ENCODE measurements at places on chromosomes 2 and 18.

DNA sequence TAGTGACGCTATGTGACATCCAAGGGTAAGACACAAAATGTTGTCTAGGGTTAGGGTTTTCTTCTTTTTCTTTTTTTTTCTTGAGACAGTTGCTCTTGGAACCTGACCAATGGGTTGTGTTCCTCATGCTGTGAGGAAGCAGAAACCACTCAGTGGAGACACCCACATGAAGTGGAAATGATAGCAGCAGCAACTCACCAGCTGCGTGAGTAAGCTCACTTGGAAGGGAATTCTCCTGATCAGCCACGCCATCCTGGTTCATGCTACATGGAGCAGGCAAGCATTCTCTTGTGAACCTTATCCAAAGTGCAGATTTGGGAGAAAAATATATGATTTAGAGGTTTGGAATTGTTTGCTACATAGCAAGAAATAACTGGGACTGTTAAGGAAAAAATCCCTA, 863.7 kb downstream of the EPHA4 start:
- no peak for DNase-seq

GRCh38 chr2:203908066-203908796, 28.3 kb upstream of the ICOS start:
- no peak for DNase-seq

- no peak for DNase-seq
Observed at GRCh38 chr2:111246620-111247061, 125.9 kb downstream of the BCL2L11 start.

DNA sequence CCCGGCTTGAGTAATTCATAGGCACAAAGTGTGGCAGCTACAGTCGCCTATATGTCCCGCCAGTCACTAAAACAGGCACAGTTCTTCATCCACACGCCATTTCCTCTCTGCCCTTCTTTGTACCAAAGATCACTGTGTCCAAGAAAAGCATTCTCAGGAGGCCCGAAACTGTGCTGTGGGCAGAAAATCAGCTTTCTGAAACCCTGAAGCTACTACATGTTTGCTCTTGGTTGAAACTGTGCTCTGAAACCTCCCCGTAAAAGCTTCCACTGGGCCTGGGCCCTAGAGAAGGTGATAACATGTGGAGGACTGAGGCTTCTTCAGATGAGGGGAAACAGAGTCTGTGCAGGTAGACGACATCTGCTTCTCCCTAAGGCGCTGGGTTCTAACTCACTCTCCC, 75.6 kb upstream of the ID2 start:
- no peak for DNase-seq

GRCh38 chr2:23460993-23461392, 76.0 kb downstream of the KLHL29 start:
- DNase-seq, result no peak

- no peak for DNase-seq
Observed at GRCh38 chr2:108401800-108402199, 24.0 kb downstream of the SULT1C4 start.

DNA sequence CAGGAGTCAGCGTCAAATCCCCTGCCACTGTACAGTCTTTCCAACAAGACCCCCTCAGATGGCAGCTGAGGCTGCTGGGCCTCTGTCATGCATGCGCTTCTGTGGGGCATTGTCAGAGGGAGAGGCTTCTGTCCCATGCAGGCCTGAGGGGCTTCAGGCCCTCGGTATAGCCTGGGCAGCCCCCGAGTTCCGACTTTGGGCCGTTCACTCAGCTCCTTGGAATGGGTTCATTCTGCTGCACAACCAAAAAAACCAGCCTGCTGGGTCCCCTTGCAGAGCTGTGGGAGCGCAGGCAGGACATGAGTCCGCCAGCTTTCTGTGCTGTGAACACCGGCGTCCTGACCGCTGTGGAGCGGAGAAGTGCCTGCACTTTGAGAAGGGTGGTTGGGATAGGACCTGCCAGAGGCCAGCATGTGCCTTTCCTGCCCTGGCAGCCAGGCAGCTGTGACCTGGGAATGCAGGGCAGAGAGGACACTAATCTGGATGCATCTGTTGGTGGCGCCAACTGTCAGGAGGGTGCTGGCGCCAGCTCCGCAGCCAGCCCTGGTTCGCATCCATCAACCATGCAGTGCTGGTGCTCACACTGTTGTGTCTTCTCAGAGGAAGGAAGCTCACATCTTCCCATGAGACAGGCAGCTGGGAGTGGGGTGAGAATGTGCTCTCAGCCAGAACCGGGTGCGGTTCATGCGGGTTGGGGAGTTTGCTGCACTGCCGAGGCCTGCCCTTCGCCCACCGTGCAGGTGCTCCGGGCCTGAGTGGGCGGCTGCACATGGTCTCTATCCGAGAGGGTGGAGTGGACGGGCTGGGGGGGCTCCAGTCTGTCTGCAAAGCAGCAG, 14.3 kb downstream of the ARHGEF4 start:
- no peak for DNase-seq

DNA sequence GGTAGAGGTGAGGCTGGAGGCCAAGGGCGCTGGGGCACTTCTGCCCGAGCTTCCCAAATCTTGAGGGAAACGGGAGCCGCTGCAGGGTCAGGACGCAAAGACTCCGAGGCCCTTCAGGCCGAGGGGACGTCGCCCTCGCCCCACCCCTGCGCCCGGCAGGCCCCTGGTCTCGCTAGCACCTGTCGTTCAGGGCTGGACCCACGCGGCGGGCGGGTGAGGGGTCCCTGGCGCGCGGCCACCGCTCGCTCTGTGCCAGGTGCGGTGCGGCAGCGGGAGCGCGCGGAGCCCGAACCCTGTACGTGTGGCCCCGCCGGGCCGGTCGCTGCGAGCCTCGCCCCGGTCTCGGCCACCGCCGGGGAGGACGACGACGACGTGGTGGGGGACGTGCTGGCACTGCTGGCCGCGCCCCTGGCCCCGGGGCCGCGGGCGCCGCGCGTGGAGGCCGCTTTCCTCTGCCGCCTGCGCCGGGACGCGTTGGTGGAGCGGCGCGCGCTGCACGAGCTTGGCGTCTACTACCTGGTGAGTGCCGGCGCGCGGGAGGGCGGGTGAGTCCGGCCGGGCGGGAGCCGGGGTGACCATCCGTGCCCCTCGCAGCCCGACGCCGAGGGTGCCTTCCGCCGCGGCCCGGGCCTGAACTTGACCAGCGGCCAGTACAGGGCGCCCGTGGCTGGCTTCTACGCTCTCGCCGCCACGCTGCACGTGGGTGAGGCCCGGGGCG, 4.9 kb downstream of the ERFE start:
- DNase-seq, result no peak

- DNase-seq, result no peak
Observed at GRCh38 chr2:215604606-215605005, 168.7 kb upstream of the FN1 start.

Data from foreskin melanocyte (primary cell).